Hypothalamus (tissue), 51 donors: ENCODE measurements at places on chromosomes 7 and 10.

- no peak for DNase-seq
Observed at GRCh38 chr10:73366381-73367298, 8.0 kb upstream of the CFAP70 start.

GRCh38 chr7:100152937-100153666 is 4.4 kb downstream of the LAMTOR4 start:
- DNase-seq, result no peak

GRCh38 chr7:2575046-2575732 is 16.4 kb downstream of the IQCE start:
- DNase-seq, result no peak

- DNase-seq, result no peak
Observed at GRCh38 chr7:15199482-15199881, 296.9 kb upstream of the DGKB start.

DNA sequence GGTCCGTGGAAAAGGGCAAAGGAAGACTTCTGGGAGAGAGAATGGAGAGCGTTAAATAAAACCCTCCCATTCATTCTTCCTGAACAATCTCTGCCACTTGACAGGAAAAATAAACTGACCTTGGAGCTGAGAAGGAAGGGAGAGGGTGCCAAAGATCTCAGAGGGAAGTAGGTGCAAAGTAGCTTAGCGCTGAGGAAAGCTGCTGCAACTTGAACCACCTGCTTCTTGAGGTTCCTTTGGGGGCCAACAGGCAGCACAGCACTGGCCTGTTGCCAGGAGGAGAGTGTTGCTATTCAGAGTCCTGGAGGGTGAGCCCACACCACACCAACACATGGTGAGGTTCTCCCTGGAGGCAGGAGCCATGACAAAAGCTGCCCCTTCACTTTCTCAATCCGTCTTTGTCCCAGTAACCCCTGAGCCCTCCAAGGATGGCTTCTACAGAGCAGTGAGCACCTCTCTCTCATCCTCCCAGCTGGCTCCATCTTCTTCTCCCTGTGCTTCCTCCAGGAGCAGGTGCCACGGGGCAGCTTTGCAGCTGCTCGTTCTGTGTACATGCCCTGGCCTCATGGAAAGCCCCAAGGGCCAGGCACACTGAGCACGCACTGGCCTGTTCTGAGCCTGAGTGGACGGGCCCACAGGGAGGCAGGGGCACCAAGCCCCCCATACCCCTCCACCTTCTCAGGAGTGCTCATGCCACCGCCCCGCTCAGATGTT is 101.3 kb downstream of the STRA8 start:
- DNase-seq, result no peak

DNA sequence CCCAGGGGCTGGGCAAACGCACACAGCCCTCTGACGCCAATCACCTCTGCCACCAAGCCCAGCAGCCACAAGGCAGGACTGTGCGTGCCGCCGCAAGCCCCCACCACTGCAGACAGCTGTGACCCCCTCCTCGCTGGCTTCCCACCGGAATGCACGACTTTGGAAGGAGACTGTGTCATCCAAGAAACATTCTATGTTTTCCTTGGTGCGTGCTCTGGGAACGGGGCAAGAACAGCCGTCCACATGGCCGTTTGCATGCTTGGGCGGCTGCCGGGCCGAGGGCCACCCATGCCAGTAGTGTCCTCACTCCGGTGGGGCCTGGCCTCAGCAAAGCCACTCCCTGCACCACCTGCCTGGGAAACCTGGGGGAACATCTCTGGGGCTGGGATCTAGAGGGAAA is 17.6 kb upstream of the ELN start:
- no peak for DNase-seq

DNA sequence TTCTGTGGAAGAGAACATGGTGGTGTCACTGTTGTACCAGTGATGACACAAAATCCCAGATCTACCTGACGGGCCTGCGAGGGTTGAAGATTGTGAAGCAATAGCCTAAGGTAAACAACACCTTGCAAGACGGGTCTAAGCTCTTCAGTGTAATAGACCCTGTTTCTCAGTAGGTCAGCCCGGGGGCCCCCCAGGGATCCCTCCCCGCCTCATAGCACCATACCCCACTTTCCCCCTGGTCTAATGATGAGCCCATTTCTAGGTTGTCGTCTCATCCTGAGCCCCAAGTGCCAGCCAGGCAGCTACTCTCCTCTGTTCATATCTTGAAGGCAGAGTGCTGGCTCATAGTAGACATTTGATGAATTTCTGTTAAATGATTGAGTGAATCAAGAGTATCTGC is 2.6 kb upstream of the ACTR3C start:
- DNase-seq, result no peak

- no peak for DNase-seq
Observed at GRCh38 chr7:12921751-12922345, 234.4 kb downstream of the ARL4A start.

GRCh38 chr7:127317447-127317961 is 64.8 kb upstream of the GRM8 start:
- DNase-seq, result no peak

DNA sequence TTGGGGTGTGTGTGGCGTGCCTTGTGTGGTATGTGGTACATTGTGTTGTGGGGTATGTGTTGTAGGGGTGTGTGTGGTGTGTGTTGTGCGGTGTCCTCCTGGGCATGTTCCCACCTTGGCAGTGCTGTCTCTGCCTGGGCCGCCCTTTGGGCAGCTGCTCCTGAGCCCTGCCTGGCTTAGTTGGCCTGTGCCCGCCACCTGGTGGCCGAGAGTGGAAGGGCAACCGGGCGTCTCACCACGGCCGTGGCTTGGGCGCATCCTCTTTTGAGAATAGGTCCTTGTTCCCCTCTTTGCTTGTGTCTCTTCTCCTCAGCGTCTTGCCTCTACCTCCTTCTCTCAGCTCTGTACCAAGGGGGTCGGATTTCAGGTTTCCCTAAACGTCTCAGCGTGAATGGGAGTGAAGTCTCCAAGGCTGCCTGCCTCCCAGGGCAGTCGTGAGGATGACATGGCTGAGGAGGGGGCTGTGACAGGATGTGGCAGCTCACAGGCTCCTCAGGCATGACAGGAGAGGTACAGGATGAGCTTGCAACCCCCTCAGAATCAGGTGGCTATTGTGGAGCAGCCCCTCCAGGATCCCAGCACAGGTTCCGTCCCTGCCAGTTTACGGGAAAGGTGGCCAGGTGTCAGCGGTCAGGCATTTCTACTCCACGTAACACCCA is 98.4 kb upstream of the PODXL start:
- peak; percentile 31 for DNase-seq

- DNase-seq, result no peak
Observed at GRCh38 chr7:84047085-84047484, 147.5 kb downstream of the SEMA3A start.

GRCh38 chr7:128202287-128202957 is 38.7 kb upstream of the LEP start:
- DNase-seq, result no peak

DNA sequence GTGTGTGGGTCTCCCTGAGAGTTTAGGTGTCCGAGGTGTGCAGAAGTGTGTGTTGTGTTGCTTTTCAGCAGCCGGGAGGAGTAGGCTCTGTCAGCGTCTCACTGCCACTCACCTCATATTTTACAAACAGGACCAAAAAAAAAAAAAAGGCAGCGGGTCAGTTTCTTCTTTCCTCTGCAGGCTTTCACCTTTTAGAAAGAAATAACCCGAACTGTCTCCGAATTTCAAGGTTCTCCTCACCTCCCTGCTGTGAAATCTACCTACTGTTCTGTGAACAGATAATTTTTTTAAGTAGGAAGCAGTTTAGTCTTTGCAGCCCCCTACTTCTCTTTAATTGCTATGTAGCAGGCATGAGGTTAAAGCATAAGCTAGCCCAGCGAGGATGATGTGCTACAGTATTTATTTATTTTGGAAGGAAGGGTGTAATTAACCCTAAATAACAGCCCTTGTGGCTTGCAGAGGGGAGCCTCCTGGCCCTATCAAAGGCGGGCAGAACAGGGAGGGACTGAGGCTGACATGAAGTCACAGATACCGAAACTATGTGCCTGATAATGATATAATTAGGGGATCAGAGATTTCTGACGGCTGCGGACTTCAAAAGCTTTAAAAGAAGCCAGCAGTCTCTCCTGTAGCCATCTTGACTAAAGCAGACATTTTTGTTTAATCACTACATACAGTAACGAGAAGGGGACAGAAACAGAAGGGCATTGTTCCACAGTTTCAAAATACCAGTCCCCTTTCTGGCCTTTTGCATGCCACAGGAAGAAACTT is 1.6 kb downstream of the BAMBI start:
- no peak for DNase-seq

GRCh38 chr10:105207476-105207995 is 566.4 kb downstream of the SORCS3 start:
- DNase-seq, result no peak

GRCh38 chr10:3426190-3426845 is 253.7 kb upstream of the PITRM1 start:
- DNase-seq, result no peak

GRCh38 chr7:73895626-73896025 is 34.7 kb downstream of the TMEM270 start:
- DNase-seq, result no peak

DNA sequence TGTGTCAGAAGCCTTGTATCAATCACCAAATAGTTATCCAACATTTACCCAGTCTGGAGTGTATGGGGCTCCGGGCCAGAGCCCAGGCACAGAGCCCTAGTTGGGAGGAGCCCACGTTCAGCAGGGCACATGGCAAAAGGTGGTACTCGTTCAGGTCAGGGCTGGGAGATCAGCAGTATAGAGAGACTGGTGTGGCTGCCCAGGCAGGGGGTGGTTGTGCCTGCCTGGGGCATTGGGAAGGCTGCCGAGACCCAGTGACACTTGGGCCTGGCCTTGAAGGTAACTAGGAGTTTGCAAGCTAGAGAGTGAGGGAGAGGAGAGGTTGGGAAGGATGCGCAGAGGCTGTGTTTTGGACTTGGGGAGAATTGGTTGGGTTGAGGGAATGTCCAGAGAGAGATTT is 48.9 kb upstream of the IGFBP3 start:
- no peak for DNase-seq

- DNase-seq, result no peak
Observed at GRCh38 chr7:101550641-101551541, 78.2 kb downstream of the MYL10 start.

- DNase-seq, result no peak
Observed at GRCh38 chr7:143975617-143976016, 21.0 kb downstream of the OR2F1 start.

DNA sequence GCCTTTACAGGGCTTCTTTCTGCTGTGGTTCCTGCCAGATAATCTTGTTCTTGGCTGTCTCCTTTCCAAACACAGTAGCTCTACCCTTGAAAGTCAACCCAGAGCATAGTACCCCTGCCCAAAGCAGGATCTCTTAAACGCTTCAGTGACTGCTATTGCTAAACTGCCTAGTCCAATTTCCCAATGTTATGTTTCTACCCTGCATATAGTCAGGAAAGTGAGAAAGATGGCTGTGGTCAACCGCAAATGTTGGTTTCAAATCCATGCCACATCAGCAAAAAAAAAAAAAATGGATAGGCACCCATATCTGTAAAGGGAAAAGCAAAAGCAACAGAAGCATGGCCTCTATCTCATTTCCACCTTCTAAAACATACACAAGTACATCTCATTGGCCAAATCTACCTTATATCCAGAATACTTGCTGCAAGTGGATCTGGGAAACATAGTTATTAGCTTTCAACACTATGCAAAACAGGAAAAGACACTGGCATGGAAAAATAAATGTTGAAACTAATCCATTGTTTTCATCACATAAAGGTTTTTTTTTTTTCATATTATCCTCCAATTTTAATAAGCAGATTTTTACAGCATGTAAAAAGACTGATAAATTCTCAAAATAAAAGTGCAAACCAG is 59.8 kb downstream of the DNAJC1 start:
- DNase-seq, result no peak

GRCh38 chr10:62264702-62265436 is 3.8 kb downstream of the RTKN2 start:
- DNase-seq, result peak; percentile 0

- DNase-seq, result no peak
Observed at GRCh38 chr7:129394101-129394500, 40.1 kb upstream of the STRIP2 start.

GRCh38 chr10:13383399-13383761 is 35.3 kb upstream of the SEPHS1 start:
- no peak for DNase-seq

DNA sequence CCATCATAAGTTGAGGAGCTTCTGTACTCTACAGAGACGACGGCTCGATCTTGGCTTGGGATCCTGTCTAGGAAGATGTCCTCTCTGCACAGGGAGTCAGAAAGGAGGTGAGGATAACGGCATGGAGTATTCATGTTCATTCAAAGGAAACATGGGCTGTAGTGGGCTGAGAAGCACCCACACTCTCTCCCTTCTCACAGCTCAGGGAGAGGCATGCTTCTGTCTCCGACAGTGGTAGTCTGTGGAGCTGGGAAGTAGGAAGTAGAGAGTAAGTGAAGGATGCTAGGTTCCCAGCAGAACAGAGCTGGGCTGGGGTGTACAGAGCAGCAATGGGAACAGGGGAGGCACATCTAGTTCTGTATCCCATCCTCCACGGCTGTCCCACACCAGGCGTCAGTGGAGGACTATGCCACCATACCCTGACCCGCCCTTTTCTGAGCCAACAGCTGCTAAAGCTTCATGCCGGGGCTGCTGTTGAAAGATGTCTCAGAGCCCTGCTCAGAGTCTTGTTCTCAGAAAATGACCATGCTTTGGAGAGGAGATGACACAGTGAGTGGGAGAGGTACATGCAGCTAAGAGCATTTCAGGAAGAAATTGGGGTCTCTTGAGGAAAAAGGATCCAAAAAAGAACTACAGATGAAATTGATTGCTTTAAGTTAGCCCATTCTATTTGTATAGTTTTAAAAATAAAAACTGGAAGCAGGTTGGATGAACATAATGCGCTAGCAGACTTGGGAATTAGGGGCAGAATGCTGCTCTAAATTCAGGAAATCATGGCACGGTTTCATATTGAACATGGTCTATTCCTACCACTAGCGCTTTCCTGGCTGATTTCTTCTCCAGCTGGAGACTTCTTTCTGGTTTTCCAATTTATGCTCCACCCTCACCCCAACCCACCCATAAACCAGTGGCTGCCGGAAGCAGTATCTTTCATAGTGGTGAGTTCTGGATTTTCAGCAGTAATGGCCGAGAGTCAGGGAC is 138.6 kb downstream of the CHN2 start:
- peak; percentile 7 for DNase-seq

DNA sequence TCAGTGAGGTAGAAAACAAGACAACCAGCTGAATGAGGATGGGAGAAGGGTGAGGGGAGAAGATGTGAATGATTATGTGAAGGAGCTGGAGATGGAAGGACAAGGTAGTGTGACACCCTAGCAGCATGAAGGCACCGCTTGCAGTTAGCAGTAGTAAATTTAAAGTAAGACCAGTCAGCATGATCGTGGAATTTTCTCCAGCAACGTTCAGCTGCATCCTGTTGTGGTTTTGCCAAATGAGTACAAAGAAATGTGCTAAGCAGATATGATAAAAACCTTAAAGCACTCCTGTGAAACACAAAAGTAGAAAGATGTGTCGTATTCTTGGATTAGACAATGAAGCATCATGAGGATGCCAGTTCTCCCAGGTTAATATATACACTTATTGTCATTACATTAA is 34.1 kb upstream of the IFRD1 start:
- no peak for DNase-seq

DNA sequence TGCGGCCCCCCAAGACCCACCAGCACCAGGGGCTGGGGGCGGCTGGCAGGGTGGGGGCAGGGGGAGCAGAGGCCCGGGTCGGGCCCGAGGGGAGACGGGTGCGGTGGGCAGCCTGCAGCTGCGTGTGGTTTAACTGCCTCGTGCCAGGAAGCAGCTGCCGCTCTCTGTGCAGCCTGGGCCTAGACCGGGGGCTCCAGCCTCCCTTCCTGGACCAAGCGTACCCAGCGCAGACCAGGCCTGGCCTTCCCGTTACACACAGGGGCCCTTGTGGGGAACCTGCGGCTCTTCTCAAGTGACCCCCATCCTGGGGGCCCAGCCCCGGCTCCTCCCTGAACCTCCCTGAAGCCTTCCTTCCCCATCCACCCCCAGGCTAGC is 6.6 kb upstream of the INTS1 start:
- DNase-seq, result no peak
